Tongue (tissue), 3 donors: ENCODE measurements at places on chromosomes 3 and 15. TPM values are rescaled to one million over a fixed set of nuclear protein-coding genes. Genes with fewer than 3 reads are reported as not detected.

GRCh38 chr3:194757647-194758061 lies 72.0 kb downstream of the FAM43A start:
- DNase-seq: peak; percentile 91

Gene RPUSD2
- 17.6 TPM for total RNA-seq

DNA sequence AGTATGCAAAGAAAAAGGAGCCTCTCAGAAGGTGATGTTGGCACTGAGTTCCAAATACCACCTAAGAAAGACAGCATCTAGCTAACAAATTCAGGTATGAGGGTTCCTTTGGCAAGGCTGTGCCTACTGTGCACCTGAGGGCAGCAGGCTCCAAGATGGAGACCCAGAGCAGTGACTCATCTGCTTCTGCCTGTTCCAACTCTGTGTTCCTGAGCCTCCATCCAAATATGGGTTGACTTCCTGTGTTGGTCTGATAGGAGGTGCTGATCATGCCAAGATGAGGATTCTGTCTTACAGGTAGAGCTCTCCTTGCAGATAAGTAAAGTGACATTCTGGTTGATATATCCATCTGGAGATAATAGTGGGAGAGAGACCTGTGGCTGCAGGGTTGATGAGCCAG lies 26.0 kb downstream of the SV2B start:
- no peak for DNase-seq

DNA sequence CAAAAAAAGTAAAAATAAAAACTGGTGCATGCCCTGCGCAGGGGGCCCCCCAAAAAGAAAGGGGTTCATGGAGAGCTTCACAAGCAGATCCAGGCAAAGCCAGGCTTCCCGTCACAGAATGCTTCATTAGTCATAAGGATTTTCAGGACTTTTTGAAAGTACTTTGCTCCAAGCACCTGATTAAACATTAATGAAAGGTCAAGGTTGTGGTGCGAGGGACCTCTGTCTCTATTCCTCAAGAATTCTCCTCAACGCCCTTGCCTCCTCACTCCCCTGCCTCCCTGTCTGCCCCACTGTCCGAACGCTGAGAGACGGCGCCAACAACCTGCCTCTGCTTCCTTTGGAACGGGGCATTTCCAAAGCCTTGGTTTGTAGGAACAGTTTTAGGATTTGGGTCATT lies 240.1 kb upstream of the IGF1R start:
- no peak for DNase-seq

- DNase-seq: no peak
Observed at GRCh38 chr3:20319551-20319950, 133.5 kb upstream of the SGO1 start.
